ENCODE measurements at places on chromosomes 13 and 19.

DNA sequence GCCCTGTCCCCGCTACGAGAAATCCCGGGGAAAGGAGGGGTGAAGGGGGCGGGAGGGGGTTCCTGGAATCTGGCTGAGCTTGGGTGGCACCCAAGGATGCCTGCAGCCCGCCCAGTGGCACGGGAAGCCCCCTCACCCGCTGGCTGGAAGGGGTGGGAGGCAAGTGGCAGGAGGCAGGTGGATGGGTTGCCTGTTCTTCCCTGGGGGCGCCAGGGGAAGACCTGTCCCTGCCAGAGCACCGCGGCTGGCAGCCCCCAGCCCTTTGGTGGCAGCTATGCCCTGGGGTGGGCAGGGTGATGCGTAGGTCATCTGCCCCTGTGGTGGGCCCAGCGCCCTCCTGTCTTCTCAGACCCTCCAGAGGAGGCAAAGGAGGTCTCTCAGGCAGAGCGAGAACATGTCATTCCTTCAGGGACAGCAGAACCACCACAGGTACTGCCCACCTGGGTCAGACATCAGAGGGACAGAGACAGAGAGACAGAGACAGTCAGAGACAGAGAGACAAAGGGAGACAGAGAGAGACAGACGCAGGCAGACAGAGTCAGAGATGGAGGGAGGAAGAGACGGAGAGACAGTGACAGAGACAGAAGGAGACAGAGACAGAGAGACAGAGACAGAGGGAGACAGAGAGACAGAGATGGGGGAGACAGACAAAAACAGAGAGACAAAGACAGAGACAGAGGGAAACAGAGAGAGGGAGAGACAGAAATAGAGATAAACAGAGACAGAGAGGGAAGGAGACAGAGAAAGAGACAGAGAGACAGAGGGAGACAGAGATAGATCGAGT lies 36.7 kb downstream of the EFNA2 start:
- no peak for DNase-seq

DNA sequence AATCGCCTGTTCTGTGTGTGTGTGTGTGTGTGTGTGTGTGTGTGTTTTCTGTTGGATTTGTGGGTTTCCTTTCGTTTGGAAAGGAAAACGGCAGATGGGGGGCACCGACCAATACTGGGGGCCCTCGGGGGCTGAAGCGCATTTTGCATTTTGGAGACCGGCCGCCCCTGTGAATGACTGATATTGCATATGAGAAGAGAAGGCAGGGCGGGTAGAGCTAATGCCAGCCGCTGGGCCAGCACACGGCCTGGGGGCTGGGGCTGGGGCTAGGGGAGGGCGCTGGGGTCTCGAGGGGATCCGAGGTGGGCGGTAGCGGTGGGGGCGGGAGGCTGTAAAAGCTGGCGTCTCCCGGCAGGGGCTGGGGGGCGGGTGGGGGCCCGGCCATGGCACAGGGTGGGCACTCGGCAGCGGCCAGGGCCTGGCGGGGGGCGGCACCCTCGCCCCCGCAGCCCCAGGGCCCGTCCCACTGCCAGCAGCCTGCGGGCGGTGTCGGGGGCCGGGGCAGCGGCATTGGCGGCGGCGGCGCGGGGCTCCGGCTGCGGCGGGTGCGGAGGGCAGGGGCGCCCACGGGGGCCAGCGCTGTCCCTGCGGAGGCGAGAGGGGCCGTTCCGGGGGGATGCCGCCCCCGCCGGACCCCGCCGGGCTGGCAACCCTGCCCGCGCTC lies 11.2 kb downstream of the ANO8 start:
- DNase-seq = no peak

GRCh38 chr19:7010722-7011593 lies 10.3 kb downstream of the MBD3L2B start:
- DNase-seq = no peak

- DNase-seq = no peak
These were observed 4.9 kb downstream of the MEIS3 start for GRCh38 chr19:47414469-47414868.

- no peak for DNase-seq
These were observed 6.6 kb downstream of the PPP2R1A start for GRCh38 chr19:52196256-52196967.
